GDM1 (cell line): ENCODE measurements at places on chromosomes 13 and 19.

DNA sequence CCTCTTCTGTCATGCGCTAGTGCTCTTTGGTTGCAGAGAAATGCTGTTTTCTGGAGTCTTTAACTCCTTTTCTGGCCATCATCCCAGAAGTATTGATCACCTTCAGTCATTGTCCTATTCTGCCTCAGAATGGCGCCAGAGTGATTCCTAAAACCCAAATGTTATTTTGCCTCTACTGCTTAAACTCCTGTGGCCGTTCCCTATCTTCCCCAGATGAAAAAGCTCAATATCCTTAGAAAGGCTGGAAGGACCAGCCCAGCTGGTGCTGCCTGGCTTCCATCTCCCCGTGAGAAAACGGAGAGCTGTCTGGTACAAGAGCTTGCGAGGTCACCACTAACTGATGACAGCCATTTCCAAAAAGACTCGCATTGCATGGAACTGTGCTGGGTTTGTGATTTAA lies 179.1 kb downstream of the RBM26 start:
- no peak for DNase-seq

- no peak for DNase-seq
Measured at GRCh38 chr19:56603829-56604228, 8.7 kb downstream of the ZNF71 start.

- DNase-seq: no peak
Measured at GRCh38 chr13:110216006-110216397, 91.0 kb downstream of the COL4A1 start.

DNA sequence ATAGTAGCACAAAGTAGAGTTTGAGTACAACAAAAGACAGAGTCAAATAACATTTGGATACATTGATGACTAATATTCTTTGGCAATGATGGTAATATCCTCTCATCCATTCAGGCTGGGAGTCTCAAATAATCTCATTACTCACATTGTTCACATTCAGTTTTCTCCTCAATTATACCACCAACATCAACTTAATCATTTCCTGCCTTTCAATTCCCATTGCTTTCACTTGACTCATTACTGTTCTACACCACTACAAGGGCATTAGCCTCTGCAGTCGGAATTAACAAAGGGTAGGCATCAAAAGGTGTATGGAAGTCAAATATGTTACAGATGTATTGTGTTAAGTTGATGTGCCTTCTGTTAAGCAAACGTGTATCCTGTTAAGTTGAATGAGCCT lies 518.4 kb upstream of the SLITRK1 start:
- DNase-seq: no peak

DNA sequence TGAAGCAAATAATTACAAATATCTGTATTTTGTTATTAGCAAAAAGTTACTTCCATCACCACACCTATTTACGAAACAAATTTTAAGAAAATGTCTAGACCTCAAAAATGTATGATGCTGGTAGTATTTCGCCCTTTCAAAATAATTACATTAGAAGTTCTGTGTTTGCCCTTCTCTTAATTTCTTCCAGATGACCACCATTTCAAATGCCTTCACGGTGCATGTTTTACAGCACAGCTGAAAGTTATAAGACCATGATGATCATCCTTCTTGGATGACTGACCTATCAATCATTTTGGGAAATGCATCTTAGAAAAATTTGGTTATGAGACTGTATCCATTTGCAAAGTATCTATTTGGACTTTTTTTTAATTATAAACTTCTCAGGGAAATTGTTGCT lies 390.8 kb downstream of the SLITRK6 start:
- no peak for DNase-seq

DNA sequence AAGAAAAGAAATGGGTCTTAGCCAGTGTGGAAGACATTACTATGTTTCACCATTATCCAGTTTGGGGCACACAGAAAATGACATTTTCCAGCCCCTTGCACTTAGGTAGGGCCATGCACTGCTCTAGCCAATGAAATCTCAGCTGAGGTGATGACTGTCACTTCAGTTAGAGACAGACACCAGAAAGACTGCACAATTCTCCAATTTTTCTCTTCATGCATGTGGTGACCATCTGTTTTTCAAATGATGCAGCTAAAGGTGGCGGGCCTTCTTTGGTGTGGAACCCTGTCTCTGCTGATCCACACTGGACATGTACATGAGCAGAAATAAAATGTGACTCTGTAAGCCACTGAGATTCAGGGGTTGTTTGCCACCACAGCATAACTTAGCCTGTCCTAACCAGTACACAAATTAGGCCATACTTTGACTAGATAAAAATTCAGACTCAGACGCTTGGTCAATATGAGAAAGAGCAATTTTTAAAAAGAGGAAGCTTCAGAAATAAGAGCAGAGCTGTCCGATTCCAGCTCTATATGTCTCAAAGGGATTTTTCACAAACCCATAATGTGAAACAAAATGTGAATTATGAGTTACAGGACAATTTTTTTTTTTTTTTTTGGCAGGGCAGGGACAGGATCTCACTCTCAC lies 6.7 kb downstream of the ZNF565 start:
- no peak for DNase-seq

GRCh38 chr19:10713317-10713716 lies 4.6 kb upstream of the DNM2 start:
- no peak for DNase-seq

- DNase-seq: no peak
Measured at GRCh38 chr19:39236527-39236926, 8.3 kb downstream of the IFNL3 start.

- no peak for DNase-seq
Measured at GRCh38 chr13:48370815-48371214, 42.1 kb downstream of the LPAR6 start.

DNA sequence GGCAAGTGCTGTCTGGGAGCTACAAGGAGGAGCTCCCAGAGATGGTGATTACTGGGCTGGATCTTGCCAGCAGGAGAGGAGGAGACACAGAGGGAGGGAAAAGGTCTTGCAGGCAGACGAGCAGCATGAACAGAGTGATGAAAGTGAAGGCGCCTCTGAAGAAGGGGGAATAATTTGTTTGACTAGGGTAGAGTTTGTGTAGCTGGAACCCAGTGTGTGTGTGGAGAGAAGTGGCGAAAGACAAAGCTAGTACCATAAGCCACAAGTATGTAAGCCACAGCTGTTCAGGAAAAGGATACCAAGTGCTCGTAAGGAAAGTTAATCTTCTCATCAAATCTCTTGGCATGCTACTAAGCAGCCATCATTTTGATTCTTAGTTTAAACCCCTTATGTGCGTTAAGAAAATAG lies 5.4 kb downstream of the FLT1 start:
- DNase-seq: no peak

DNA sequence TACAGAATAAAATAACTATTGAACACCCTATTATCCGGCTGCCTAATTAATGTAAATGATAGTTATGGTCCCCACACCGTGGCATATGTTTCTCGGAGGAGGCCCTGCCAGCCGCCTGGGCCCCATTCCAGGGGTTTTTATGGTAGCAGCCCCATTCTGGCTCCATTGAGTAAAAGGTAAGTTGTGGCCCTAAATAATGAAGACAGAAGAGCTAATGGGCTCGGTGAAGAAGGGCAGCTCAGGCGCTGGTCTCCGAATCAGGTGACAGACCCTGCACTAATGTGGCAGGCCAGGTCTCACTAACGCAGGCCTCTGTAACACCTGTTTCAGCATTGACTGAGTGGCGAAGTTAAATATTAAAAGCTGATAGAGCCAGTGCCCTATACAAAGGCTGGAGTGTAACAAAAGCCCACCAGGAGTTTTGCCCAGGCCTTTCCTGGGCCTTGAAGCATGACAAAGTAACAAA lies 19.1 kb downstream of the POP4 start:
- DNase-seq: no peak

DNA sequence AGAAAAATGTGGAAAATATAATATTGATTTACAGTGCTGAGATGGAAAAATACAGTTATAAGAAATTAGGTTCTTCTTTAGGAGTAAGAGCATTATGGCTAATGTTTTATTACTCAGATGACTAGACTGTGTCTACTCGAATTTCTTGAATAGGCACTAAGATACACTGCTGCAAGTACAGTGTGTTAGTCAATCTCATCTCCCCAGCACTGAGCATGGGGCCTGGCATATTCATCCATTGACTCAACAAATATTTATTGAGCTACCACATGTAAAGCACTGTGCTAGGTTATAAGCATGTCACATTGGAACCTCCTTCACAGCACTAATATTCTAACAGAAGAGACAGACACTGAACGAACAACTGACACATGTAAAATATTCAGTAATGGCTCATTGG lies 242.5 kb upstream of the GPC6 start:
- DNase-seq: no peak

GRCh38 chr19:40253611-40254092 lies 27.2 kb upstream of the CCNP start:
- DNase-seq: no peak

- DNase-seq: no peak
Measured at GRCh38 chr19:35731779-35732405, 10.4 kb downstream of the IGFLR1 start.

- DNase-seq: no peak
Measured at GRCh38 chr13:21149568-21149967, 26.8 kb downstream of the SKA3 start.

DNA sequence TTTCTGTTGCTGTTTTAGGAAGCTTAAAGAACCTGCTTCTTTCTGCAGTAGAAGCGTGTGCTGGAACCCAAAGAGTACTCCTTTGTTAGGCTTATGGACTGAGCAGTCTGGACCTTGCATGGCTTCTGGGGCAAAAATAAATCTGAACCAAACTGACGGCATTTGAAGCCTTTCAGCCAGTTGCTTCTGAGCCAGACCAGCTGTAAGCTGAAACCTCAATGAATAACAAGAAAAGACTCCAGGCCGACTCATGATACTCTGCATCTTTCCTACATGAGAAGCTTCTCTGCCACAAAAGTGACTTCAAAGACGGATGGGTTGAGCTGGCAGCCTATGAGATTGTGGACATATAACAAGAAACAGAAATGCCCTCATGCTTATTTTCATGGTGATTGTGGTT lies 103.1 kb downstream of the TNFRSF19 start:
- no peak for DNase-seq

GRCh38 chr19:5292822-5293611 lies 47.6 kb downstream of the PTPRS start:
- peak; percentile 35 for DNase-seq

GRCh38 chr13:27917121-27917947 lies 2.5 kb upstream of the PDX1 start:
- DNase-seq: no peak

DNA sequence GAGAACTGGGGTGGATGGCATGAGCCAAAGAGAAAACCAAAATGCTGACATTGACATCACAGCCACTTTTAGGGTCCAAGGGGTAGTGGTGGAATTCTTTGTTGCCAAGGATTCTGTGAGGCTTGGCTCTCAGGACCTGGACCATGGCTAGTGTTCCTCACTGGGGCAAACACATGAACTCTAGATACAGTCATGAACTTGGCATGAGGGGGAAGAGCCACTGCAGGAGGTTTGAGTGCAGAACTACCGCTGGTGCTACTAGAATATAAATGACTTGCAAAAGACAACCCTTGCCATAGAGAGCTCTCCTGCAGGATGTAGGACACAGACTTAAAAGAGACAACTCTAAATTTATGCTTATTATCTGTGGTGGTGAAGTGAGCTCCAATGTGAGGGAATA lies 29.8 kb upstream of the FRY start:
- no peak for DNase-seq

- DNase-seq: no peak
Measured at GRCh38 chr13:21703846-21704245, 33.0 kb downstream of the FGF9 start.

DNA sequence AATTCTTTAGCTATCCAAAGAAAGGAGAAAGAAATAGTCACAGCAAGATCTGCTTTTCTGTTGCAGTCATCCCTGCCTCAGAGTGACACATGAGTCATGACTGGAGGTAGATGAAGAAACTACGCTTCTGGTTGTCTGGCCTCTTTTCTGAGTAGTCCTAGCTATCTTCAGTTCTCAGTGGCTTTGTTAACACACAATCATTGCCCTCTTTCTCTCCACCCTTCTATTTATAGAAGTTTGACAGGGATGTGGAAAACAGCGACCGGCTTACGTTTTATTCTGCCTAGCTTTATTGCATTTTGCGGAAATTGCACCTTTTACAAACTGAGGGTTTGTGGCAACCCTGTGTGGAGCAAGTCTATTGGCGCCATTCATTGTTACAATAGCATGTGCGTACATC lies 26.7 kb downstream of the SPATA13 start:
- no peak for DNase-seq

- DNase-seq: no peak
Measured at GRCh38 chr19:39038098-39038497, 5.7 kb upstream of the FBXO27 start.

- no peak for DNase-seq
Measured at GRCh38 chr13:84645196-84646012, 763.1 kb upstream of the SLITRK1 start.

GRCh38 chr13:79937771-79938216 lies 403.1 kb downstream of the SPRY2 start:
- no peak for DNase-seq

DNA sequence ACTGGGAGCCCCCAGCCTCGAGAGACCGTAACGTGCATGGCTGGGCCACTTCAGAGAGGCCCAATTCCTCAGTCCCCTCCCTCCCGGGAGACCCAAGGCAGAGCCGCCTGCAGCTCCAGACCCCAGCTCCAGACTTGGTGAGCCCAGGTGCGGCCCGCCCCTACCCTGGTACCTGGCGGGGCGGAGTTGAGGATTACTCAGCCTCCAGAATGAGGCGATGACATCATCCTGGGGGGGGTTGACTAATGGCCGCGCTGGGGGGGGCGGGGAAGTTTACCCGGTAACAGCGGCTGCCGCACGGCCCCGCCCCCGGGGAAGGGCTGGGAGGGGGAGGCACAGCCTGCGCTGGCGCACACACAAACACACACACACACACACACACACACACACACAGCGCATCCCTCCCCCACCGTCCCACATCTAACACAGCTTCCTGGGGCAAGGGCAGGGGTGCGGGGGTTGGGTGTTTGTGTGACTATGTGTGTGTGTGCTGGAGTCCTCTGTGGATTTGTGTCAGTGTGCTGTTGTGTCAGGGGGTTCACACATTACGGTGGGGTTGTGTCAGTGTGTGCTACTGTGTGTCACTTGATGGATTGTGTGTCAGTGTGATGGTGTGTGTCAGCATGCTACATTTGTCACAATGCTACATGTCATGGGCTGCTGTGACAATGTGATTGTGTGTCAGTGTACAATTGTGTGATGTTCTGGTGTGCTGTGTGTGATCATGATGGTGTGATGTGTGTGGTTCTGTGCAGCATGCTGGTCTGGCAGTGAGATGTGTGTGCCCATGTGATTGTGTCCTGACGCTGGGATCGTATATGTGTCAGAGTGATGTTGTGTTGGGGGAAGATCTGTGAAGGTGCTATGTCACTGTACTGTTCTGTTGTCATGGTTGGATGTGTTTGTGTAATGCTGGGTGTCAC lies 10.3 kb upstream of the BBC3 start:
- no peak for DNase-seq
